ENCODE measurements at places on chromosomes 4 and X.

DNA sequence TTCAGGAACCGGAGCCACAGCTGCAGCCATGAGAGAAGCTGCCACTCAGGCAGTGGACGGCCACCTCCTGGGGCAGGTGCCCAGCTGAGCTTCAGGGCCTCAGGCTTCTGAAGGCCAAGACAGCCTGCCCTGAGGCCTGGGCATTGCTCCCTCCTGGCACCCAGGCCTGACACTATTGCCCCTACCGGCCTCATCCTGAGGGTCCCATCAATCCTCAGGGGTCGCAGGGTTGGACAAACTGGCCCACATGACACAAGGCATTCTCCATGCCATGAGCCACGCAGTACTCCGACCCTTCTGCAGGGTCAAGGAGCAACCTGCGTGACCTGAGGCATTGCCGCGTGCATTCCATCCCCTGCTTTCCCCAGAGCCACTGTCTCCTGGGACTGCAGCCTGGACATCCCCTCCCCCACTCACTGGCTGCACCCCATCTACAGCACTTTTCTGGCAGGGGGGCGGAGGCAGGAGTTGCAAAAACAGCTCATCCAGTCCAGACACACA lies 3.0 kb upstream of the ZFP92 start:
- no peak for DNase-seq

- DNase-seq = no peak
Measured at GRCh38 chrX:27163236-27163635, 299.9 kb downstream of the PPP4R3C start.

DNA sequence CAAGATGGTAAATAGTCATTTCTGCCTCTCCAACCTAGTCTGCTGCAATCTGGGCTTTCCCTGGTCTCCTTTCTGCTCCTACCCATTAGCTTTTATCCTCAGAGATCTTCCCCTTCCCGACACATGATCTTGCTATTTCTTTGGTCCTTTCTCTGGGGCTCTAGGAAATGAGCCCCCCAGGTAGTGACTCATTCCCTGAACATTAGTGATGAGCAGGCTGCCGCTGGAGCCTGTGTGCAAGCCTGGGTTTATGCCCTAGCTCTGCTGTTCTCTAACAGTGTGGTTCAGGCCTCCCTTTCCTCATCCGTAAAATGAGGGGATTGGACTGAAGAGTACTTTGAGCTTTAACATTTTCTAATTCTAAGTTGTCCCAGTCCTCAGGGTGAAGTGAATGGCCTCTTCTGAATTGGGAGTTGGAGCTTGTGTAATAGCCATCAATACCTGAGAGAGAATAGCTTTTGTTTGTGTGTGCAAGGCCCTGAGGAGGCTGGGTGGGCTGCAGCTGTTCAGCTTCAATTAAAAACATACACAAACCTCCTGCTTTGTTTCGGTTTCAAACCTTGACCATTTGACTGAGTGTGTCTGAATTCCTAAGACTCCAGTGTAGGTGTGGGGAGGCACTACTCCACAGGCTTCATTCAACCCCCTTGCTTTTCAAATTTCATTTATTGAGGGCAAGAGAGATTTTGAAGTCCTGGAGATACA lies 115.6 kb upstream of the SCML1 start:
- no peak for DNase-seq

GRCh38 chr4:118557298-118557851 lies 127.8 kb upstream of the METTL14 start:
- DNase-seq = no peak

DNA sequence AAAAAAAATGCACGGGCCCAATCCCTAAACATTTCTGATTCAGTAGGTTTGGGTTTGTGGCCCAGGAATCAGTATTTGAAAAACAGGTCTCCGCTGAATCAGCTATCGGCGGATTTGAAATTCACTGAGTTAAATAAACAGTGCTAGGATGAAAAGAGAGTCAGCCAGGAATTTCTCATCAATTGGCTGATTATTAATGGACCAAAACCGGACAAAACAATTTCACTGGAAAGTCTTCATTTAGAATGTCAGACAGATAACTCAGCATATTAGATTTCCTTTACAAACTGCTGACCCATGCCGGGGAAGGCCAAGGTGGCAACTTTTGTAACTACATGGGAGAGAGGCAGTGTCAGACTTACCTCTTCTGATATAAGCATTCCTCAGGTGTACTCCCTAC lies 99.4 kb upstream of the LSM6 start:
- DNase-seq = no peak

DNA sequence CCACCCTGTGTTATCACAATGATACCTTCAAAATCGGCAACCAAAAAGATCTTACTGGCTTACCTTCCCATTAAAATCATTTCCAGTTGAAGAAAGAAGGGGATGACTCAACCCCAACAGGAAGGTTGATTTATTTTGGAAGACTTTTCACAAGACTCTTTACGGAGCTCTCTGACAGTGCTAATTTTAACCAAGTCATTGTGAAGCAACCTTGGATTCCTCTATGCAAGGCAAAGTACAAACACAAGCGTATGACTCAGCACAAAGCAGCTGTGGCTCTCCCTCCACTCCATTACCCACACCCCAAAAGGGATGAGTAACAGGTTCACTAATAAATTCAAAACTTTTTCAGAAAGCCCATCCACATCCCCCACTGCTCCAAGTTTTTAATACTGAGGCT lies 213.8 kb upstream of the FGF13 start:
- DNase-seq = no peak

- no peak for DNase-seq
Measured at GRCh38 chr4:95715830-95716229, 124.1 kb upstream of the PDHA2 start.

GRCh38 chrX:12843668-12844279 lies 23.1 kb upstream of the TLR7 start:
- DNase-seq = no peak

- DNase-seq = no peak
Measured at GRCh38 chr4:162770761-162771490, 395.8 kb downstream of the NAF1 start.

DNA sequence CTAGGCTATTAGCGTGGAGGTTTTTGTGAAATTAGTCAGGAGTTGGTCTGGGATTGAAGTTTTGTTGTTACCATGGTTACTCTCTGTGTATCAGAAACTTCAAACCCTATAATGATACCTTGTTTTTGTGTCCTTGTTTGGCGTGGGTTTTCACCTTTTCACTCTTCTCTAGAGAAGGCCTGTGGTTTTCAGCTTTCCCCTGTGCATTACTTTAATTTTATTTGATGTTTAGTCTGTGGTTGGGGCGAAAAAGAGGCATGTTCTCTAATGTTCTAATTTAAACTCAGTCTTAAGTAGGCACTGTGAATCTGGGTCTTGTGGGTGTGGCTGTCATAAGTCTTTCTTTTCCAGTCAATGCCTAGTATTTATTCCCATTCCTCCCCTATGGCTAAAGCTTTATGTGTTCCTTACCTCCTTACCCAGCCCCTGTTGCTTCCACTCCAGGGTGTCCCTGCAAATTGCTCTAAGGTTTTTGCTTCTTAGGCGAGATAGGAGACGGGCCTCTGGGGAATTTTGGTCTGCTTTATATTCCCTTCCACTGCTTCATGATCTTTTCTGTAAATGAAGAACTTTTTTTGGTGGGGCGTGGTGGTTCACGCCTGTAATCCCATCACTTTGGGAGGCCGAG lies 326.3 kb upstream of the ZCCHC13 start:
- DNase-seq = no peak

- DNase-seq = no peak
Measured at GRCh38 chrX:109902665-109903064, 100.2 kb upstream of the TMEM164 start.

GRCh38 chr4:16659079-16659478 lies 239.4 kb downstream of the LDB2 start:
- DNase-seq = no peak

DNA sequence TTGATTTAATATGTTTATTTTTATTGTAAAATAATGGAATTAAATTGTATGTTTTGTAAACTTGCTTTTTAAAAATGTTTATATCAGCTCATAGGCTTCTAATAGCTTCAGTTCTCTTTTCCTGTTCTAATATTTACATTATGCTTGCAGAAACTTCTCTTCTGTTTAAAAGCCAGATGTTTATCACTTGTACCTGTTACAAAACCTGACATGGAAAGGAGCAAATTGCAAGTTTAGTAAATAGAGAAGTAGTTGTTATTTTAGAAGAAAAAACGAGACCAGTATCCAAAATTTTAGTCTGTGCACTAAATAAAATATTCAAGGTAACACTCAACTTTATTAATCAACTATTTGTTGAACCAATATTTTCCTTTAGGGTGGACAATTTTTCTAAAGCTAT lies 69.4 kb upstream of the GUCY1A1 start:
- DNase-seq = no peak

GRCh38 chrX:65644621-65645289 lies 22.7 kb upstream of the MSN start:
- DNase-seq = no peak

GRCh38 chrX:115452251-115452650 lies 108.7 kb upstream of the PLS3 start:
- DNase-seq = no peak

DNA sequence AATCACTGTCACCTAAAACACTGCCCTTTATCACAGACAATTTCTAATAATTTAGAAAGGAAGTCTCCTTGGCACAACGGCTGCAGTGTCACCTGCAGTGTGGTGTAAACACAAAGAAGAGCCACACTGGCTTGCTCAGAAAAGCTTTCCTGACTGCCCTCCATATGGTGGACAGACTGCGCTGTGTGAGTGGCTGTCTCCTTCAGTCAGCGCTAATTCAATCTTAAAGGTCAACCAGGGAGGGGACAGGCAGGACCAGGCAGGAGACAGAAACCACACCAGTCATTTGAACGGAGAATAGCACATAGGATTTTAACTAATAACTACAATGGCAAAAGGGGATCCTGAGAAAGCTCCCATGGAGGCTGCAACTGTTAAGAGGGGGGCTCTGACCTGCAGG lies 132.1 kb downstream of the NSUN7 start:
- DNase-seq = no peak

DNA sequence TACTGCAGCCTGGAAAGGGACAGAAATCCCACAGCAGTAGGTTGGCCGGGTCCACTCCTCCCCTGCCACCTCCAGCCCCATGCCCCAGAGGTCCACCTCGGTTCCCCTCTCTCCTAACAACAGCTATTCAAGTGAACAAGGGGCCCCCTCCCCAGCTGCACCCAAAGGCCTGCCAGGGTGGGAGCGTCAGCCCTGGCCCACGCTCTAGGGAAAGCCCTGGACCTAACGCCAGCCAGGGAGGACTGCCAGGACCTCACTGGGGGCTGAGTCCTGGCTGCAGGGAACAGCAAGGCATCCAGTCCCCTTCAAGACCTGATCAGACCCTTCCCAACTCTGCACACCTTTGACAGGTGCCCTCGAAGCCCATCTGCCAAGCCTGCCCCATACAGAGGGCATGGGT lies 13.2 kb downstream of the SLC6A8 start:
- DNase-seq = no peak

DNA sequence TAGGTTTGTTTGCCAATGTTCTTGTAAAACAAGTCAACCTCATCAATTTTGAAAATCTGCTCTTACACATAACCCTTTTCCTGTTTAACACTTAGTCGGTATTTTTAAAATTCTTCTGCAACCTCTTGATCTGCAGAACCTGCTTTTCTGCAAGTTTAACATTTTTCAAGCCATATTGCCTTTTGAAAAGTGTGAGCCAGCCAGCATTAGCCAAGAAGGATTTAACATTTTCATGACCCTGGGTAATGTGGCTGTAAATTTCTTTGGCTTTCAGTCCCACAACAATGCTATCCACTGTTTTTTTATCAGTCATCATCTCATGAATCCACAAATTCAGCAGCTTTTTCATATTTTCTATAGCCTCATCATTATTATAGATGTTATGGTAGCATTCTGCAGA lies 956.5 kb downstream of the FAT4 start:
- DNase-seq = no peak

GRCh38 chr4:16897991-16898827 lies at the start of gene LDB2:
TSS of gene LDB2 (minus strand) at chr4:16898645.
- no peak for DNase-seq

DNA sequence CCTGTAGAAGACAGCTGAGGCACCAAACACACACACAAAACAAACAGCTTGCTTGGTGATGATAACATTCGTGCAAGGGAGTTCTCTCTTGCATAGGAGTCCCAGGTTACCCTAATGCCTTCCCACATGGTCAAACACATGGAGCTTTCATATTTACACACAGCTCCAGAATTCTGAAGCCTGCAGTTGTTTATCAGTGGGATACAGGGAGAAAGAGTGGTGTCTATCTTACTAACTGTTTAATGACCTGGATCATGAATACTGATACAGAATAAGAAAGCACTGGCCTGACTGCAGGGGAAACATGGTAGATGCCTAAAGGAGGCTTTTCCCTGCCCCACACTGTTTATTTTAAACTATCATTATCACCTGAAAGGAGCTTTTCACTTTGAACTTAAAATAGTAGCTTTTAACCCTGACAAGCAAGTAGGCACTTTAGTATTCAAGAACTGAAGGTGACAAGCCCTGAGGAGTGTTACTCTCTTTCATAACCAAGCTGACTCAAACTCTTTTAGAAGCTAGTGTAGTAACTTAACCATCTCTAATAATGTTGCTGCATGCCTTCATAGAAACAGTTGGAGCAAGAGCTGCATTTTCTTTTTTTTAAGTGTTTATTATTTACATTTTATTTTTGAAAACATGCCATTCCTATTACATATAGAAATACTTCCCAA lies 15.6 kb downstream of the TET2 start:
- no peak for DNase-seq
